ENCODE measurements at places on chromosomes 4 and X.
A peak's percentile ranks its signal among the peaks of the same experiment; 100 is the strongest.

GRCh38 chr4:170089274-170089667 lies 485 bp downstream of the AADAT start:
- DNase-seq: no peak

DNA sequence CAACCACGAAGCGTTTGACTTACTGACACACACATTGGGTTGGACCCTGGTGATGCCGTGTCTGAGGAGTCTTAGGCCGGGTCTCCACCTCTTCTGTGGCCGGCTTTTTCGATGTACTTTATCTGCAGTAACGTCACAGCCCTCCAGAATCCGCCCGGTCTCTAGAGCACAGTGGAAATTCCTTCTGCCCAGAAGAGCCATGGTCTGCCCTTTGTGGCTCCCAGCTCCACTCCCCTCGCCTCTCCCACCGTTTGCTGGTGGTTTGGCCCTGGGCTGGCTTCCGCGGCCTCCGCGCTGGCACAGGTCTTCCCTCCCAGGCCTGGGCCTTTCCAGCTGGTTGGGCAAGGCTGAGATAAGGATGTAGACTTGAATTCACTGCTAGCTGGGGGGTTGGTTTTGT lies 4.3 kb downstream of the MAEA start:
- no peak for DNase-seq

GRCh38 chrX:357693-358471 lies 28.8 kb downstream of the PPP2R3B start:
- peak; percentile 72 for DNase-seq

DNA sequence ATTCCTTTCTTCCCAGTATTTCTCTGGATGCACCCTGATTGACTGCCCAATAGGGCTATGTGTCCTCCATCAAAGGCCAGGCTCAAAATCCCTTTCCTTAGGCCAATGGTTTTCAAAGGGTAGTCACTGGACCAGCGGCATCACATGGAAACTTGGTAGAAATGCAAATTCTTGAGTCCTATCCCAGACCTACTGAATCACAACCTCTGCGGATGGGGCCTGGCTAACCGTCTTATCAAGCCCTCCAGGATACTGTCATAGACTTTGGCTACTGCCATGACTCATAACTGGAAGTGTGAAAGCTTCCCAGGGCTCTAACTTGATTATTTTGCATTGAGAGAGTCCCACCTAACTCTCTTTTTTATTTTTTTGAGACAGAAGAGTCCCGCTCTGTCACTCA lies 71.9 kb upstream of the TFDP3 start:
- no peak for DNase-seq

- no peak for DNase-seq
These were observed 808 bp downstream of the HUWE1 start for GRCh38 chrX:53685711-53686110.

DNA sequence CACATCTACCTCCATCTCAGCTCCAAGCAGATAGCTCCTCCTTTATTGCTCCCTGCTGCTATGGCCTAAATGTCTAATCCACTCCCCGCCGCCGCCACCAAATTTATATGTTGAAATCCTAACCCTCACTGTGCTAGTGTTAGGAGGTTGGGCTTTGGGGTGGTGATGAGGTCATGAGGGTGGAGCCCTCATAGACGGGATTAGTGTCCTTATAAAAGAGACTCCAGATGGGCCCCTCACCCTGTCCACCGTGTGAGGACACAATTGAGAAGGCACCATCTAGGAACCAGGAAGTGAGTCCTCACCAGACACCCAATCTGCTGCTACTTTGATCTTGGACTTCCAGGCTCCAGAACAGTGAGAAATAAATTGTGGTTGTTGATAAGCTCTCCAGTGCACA lies 13.6 kb upstream of the TBC1D14 start:
- no peak for DNase-seq

- no peak for DNase-seq
These were observed 836 bp upstream of the LNX1 start for GRCh38 chr4:53592122-53592521.

DNA sequence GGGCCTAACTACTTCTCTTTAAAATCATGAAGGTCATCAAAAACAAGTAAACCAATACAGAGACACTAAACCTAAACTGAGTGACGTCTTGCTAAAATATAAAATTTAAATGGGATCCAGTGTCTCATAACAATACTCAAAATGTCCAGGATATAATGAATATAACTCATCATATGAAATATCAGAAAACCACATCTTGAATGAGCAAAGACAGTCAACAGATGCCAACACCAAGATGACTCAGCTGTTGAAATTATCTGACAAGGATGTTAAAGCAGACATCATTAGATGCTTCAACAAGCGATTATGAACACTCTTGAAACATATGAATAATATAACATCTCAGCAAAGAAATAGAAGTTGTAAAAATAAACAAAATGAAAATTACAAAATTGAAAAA lies 8.3 kb downstream of the NAP1L2 start:
- DNase-seq: no peak

- no peak for DNase-seq
These were observed 19.8 kb downstream of the CENPVL3 start for GRCh38 chrX:51598899-51599298.

DNA sequence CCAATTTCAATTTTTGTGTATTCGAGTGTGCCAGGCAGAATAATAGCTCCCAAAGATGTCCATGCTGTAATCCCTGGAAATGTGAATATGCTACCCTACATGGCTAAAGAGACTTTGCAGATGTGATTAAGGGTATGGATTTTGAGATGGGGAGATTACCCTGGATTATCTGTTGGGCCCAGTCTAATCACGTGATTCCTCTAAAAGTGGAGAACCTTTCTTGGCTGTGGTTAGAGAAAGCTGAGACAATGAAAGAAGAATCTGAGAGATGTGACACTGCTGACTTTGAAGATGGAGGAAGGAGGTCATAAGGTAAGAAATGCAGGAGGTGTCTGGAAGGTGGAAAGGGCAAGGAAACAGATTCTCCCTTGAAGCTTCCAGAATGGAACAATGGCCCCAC lies 503.5 kb upstream of the PITX2 start:
- no peak for DNase-seq

GRCh38 chrX:38804682-38805431 lies 3.6 kb downstream of the MID1IP1 start:
- peak; percentile 45 for DNase-seq

DNA sequence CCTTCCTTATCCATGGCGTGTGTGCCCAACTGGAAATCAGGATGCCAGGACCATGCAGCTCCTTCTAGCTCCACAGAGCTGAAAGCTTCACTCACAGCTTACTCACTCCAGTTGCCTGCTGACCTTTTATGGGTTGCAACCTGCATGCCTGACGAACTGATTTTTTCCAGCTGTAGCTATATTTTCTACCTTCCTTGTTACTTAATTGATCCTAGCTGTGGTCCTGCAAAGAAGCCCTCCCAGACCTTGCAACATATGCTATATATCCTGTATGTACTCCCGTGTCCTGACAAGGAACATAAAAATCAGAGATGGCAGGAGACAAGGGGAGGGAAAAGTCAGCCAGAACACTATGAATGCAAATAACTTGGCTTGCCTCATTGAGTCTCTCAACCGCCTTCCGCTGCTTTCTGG lies 135.3 kb upstream of the LDB2 start:
- no peak for DNase-seq

DNA sequence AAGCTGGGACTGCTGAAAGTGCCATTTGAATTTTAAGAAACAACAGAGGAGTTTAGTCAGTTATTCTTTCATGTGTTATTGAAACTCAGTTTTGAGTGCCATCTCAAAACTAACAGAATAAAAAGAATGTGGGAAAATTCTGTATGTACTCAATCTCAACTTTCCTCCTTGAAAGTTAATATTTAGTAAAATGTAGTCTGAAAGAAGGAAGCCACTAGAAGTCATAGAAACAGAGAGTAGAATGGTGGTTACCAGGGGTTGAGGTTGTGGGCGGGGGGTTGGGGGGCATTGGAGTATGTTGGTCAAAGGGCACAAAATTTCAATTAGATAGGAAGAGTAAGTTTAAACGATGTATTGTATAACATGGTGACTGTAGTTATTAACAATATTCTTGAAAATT lies 628.3 kb upstream of the MAGEB2 start:
- no peak for DNase-seq

DNA sequence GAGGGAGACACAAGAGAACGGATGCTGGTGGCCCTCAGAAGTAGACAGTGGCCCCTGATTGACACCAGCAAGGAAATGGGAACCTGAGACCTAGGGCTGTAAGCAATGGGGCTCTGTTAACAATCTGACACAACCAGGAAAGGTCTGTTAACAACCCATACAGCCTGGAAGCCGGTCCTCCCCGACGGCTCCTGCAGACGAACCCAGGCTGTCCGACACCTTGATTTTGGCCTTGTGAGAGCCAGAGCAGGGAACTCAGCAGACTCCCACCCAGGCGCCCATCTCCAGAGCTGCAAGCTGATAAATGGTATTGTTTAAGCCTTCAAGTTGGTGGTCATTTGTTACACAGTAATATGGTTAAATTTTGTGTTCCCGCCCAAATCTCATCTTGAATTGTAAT lies 10.2 kb upstream of the CYTL1 start:
- DNase-seq: no peak

DNA sequence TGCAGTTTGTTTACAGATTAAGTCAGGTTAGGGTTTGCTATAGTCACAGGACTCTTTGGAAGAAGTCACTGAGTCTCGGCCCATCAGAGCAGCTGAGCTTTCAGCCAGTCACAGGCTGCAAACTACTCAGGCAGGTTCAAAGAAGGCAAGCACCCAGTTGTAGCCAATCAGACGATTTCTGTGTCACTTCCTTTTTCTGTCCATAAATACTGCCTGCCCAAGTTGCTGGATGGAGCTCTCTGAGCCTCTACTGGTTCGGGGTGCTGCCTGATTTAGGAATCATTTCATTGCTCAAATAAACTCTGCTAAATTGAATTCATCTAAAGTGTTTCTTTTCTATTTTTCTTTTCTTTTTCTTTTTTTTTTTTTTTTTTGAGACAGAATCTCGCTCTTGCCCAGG lies 7.3 kb upstream of the SH3BP2 start:
- DNase-seq: peak; percentile 75

DNA sequence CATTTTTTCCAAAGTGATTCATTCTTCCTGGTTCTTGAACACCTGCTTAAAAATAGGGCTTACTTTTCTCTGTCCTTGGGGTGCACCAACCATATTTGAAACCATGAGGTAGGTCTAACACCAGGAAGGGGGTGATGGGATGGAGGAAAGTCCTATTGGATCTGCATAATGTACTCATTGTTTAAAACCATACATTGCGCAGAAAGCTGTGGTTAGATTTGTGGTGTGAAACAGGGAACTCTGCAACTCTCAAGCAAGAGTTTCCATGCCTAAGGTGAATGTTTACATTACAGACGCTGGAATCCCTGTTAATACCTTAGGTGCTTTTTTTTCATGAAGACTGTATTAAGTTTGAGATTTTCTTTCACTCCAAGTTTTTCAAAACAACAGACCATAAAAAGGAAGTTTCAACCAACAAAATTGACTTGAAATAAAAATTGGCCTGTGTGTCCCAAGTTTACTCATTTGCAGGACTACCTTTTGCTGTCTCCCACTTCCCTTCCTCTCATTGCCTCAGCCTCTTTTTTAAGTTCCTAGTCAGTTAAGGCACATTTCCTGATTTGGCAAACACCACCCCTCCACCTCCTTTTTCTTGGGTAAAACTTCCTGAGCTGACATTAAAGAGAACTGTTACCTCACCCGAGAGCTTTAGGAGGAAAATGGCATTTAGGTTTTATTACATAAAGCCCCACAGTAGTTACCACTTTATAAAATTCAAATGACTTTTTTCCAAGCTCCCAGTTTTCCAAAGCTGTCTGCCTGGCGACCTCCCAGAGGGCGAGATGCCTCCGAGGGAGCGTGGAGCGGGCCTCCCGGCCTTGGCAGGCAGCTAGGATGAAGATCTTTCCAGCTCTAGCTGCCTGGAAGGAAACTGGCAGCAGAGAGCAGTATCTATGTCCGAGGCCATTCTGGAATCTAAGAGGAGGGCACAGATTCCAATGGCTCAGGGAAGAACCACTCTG lies 47.9 kb upstream of the RBPJ start:
- DNase-seq: no peak

Measured in activated naive CD4-positive, alpha-beta T cell treated with anti-CD3 and anti-CD28 coated beads for 36 hours (primary cell).